PC-3 (cell line): ENCODE measurements at places on chromosomes 2 and 18. TPM values are rescaled to one million over a fixed set of nuclear protein-coding genes. Genes with fewer than 3 reads are reported as not detected.

The COL4A3 gene
- total RNA-seq, result 0.73 and 0.86 TPM in 2 replicates

DNA sequence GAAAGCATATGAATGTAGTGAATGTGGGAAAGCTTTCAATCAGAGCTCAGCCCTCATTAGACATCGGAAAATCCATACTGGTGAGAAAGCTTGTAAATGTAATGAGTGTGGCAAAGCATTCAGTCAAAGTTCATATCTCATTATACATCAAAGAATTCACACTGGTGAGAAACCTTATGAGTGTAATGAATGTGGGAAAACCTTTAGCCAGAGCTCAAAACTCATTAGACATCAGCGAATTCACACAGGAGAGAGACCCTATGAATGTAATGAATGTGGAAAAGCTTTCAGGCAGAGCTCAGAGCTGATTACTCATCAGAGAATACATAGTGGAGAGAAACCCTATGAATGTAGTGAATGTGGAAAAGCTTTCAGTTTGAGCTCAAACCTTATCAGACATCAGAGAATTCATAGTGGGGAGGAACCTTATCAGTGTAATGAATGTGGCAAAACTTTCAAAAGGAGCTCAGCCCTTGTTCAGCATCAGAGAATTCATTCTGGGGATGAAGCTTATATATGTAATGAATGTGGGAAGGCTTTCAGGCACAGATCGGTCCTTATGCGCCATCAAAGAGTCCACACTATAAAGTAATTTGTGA is 5.0 kb downstream of the ZNF397 start:
- DNase-seq, result no peak

DNA sequence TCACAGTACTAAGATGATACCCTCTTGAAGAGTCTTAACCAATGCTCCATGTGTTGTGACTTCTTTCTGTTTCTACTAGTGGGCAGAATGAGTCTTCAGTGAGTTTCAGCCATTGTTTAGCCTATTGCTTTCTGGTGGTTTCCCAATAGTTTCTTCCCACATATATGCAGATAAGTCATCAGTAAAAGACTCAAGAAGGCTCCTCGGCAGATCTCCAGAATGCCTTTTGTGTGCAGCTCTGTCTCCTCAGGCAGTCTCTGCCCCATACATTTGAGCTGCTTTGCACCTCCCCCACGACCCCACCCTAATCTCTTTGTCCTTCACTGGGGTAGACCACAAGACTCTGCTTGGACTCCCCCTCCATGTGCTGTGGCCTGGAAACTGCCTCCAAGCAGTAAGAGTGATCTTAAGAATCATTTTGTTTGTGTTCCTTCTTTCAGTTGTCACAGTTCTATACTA is 71.6 kb upstream of the CHRNA1 start:
- DNase-seq, result peak; percentile 11

The TSPYL6 gene
- total RNA-seq, result not detected in 2 replicates

The TEX44 gene
- total RNA-seq, result not detected in 2 replicates

- DNase-seq, result no peak
Measured at GRCh38 chr18:57841568-57841967, 38.5 kb upstream of the ATP8B1 start.

DNA sequence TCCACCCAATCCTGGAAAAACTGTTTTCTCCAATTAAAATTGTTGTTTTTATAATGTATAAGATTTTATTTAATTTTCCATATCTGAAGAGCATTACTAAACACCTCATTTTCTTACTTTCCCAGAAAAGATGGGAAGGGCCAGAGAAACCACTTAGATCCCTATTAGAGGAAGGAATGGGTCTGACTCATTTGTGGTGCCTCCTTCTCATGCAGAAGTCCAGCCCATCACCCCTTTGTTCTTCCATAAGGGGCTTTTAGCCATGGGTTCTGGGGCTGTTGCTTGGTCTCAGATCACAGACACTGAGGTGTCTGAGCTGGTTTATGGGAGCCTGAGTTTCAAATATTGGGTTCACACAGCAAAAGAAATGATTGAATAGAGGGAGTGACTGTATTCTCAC is 152.2 kb downstream of the ESCO1 start:
- no peak for DNase-seq

DNA sequence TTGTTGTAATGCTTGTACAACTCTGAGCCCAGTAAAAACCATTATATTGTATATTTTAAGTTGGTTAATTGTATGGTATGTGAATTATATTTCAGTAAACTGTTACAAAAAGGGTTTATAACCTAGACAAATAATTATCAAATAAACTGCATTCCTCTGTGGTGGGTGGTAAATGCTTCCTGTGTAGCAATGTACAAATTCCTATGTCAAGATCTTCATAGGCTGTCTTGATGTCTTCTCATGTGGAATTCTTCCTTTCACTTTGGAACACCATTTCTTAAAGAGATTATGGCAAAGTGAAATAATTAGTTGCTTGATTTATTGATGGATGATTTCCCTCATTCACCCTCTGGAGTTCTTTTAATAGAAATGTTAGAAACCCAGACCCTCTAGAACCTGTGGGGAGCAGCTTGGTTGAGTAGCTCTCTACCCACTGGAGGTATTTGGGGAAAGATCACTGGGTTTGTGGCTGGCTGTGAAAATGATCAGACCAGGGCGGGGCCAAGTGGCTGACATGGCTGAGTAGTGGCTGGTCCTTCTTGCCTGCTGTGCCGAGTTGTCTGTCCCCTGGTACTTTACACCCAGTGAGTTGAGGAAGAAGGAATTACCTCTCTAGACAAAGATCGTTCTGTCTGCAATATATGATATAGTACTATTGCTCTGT is 22.4 kb upstream of the MGAT5 start:
- DNase-seq, result no peak

- DNase-seq, result no peak
Measured at GRCh38 chr2:74441170-74441689, 507 bp downstream of the RTKN start.

GRCh38 chr2:151996243-151997003 is 102.4 kb downstream of the CACNB4 start:
- DNase-seq, result no peak

DNA sequence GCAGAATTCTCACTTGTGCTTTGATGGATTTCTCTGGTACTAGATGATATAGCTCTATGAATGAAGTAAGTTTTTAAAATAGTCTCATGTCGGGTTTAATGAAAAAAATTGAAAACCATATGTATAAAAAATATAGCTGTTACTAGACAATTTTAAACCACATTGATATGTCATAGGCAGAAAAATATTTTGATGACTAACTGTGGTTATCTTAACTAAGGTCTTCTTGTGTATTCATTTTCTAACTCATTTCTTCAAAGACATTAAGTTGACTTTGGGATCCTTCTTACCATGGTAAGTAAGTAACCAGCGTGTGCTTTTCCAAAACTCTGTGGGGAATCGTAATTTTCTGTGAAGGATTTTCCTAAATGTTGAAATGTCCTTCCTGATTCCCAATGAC is 160.9 kb upstream of the COL3A1 start:
- peak; percentile 34 for DNase-seq

The MAP4K4 gene
- total RNA-seq, result 133 and 167 TPM in 2 replicates

The FIGLA gene
- not detected in 2 replicates for total RNA-seq

DNA sequence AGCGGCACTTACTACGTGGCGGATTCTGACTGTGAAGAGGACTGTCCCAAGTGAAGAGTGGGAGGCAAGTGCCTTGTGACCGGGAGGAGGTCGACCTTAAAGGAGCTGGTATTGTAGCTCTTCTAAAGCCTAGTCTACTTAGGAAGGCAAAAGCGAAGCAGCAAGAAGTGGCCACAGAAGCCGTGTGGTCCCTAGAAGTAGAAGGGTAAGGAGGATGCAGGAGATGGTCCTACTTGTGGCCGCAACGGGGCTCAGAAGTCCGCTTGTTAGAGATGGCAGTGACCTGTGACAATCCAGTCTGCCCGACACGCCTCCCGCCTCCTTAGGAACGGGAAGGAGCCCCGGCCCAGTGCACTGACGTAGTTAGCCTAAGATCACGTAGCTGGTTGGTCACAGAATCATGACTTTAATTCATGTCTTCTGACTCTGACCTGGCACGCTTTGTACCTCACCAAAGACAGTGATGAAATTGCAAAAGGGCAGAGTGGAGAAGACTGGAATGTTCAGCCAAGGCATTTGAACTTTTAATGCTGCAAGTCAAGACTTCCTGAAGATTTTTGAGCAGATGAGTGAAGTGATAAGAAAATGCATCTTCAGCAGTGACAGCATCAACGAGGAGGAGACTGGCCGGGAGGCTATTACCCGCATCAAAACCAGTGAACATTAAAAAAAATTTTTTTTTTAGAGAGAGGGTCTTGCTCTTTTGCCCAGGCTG is 749 bp upstream of the EIF2AK3 start:
- peak; percentile 87 for DNase-seq

The HAAO gene
- not detected in 2 replicates for total RNA-seq

The STON1 gene
- total RNA-seq, result 1.2 TPM in 2 replicates

- peak; percentile 92 for DNase-seq
Measured at GRCh38 chr2:212843409-212844199, 305.0 kb upstream of the ERBB4 start.

The PAIP2B gene
- total RNA-seq, result 3.8 and 4.0 TPM in 2 replicates

The GALR1 gene
- not detected in 2 replicates for total RNA-seq

DNA sequence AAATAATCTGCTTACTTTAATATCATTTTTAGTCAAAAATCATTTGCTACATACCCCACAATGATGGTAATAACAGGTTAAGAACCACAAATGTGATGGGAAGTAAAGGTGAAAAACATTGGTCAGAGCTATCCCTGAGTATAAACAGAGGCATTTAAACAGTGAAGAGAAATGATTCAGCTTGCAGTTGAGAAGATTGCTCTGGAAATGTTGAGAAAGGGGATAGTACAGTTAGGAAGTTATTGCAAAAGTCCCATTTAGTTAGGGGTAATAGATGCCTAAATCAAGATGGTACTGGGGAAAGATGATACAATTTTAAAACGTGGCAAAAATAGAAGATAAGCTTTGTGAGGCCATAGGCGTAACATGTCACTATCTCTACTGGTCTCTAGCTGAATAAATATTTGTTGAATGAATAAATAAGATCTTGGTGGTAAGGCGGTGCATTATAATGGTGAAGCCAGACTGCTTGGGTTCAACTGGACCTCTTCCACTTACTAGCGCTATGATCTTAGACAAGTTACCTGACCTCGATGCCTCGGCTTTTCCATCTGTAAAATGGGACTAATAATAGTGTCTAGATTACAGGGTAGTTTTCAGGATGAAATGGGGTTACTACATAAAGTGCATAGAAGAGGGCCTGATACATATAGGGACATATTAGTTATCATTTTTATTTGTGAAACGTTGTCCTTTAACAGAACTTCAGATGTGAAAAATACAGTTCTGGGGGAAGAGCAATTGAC is 2.0 kb upstream of the BZW1 start:
- DNase-seq, result no peak

The FOXD4L1 gene
- total RNA-seq, result 0.33 TPM in 1 of 2 replicates, not detected in the other

- no peak for DNase-seq
Measured at GRCh38 chr2:96623116-96623515, 15.0 kb downstream of the KANSL3 start.

GRCh38 chr2:40606862-40607261 is 155.0 kb upstream of the SLC8A1 start:
- peak; percentile 55 for DNase-seq

The TNFRSF11A gene
- 25.9 and 26.5 TPM in 2 replicates for total RNA-seq

DNA sequence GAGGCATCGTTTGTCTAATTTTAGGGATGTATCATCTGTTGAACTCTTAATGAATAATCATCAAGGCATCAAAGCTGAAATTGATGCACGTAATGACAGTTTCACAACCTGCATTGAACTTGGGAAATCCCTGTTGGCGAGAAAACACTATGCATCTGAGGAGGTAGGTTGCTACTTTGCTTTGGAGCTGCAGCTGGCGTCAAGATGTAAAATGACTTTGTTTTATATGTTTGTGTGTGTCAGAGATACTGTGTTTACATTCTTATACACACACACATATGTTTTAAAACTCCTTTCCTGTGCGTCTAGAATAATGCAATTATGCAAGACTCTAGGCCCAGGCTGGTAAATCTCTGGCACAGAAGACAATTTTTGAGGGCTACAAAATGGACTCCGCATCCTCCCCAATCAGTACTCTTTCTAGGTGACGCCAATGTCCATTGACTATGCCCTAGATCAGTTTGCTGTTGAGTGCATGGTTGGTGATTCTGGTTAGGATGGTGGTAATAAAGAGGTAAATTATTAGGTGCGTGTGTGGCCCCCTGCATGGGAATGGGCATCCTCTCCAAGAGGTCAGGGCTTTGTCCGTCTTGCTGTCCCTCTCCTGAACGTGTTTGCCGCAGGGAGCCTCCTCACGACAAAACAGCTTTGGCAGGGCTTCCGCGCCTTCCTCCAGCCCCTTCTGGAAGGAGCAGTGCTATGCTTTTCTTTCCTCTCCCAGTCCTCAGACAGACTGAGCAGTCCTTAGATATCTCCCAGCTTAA is 68.2 kb upstream of the EML6 start:
- DNase-seq, result no peak
